Cortex of kidney (tissue), 1 donor: ENCODE measurements at places on chromosomes 6 and 20.

DNA sequence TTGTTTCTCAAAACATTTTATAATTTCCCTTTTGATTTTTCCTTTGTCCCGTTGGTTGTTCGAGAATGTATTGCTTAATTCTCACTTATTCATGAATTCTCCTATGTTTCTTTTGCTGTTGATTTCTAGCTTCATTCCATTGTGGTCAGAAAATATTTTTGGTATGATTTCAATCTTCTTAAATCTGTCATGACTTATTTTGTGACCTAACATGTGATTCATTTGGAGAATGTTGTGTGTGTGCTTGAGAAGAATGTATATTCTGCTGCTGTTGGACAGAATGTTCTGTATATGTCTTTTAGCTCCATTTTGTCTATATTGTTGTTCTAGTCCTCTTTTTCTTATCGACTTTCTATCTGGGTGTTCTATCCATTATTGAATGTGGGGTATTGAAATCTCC is 286.2 kb upstream of the RNF217 start:
- DNase-seq: no peak

- no peak for DNase-seq
Measured at GRCh38 chr6:35057449-35058357, 83.4 kb downstream of the TCP11 start.

DNA sequence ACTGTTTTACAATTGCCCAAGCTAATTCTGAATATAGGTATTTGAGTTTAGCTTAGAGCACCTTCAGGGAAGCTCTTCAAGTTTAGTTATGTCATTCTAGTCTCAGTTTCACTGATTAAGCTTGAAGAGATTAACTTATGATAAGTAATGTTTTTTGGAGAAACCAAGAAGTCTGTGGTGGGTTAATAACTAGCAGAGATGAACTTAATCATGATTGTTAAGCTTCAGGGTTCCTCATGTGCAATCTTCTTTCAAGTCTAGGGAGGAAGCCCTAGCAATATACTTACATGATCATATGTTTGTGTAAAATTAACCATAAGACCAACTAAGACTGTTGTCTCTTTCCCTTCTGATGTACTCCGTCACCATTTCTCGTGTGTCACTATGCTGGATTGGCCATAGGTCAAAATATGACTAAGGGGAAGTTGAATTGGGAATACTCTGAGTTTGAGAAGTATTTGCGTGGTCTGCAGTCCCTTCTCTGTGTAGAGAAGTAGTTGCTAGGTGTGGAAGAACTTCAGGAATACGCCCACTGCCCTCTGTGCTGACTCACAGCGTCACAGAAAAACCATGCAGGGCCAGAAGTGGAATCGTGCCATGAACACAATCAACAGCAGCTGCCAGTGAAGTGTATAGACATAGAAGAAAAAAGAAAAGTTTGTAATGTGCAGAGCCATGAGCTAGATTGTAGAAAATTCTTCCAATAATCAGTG is 88.3 kb downstream of the SH3BGRL2 start:
- no peak for DNase-seq

DNA sequence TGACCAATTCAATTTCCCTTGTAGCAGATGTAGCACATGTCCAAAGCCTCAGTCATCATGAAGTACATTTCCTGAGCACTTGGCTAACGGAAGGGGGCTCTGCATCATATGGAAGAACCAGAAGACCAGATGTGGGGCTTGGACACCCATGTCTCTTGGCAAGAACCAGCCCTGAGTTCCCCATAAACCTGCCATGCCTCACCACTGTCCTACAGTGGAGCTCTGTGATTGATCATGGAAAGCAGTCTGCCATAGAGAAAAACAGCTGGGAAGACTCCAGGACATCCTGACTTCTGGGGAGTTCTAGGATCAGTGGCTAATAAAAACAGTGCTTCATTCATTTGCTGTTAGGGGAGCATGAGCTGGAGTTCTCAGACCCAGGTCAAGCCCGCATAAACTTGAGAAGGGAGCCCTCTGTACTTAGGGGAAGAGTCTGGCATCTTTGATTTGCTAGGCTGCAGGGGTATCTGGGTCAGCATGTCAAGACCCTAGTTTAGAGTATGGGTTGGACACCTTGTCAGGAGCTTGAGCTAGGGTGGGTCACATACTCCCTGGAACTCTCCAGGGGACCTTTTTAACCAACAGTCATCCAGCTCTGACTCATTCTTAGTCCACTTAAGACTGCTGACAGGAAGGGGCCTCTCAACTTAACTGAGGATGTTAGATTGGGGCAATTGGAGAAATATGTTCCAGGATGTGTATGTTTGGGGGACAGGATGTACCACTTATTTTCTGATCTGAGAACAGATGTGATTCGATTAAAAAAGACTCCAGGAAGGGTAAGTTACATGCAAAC is 26.3 kb upstream of the TRAM2 start:
- no peak for DNase-seq

DNA sequence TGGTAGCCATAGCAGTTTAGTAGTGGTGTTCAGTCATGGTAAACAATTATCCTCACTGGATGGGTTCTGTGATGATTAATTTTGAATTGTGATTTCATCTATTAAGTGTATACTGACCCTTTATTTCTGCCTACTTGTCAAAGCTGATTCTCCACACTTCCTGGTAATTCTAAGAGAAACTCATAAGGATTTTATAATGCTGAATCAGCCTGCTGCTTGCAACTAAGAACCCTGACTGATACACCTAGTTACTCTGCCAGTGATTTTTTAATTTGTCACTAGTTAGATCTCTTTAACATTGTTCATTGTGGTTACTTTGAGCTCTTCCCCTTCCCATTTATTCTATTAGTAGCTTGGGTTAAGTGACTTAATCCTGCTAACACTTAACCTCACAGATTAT is 8.6 kb downstream of the CDC40 start:
- no peak for DNase-seq

GRCh38 chr6:74705451-74705850 is 500.4 kb downstream of the COL12A1 start:
- no peak for DNase-seq

DNA sequence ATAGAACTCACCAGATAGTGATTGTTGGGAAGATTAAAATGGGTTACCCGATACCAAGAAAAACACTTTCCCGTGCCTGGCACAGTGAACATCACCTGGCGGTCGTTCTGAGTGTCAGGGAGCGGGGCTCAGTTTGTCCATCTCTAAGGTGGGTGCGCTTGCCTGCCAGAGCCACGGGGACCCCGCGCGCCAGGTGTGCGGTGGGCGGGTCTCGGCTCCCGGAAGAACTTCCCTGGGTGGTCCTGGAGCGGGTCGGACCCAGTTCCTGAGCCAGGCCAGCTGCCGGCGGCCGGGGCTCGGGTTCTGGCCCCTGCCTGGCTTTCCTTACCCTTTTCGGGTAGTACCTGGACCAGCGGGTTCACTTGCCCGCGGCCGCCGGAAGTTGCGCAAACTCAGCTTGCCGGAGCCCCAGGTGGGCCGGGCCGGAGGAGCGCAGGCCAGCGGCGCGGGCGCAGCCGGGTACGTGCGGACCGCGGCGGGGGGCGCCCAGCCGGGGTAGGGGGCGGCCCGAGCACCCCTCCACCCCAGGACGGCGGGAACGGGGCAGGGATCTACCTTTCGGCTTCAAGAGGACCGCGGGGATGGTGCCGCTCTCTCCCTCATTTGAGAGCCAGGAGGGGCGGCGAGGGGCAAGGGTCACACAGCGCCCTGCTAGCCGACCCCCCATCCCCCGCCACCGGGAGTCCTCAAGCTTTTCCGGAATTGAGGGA is 7.5 kb downstream of the FAM110A start:
- DNase-seq: no peak

GRCh38 chr6:25017932-25018567 is 82.3 kb upstream of the RIPOR2 start:
- DNase-seq: no peak

DNA sequence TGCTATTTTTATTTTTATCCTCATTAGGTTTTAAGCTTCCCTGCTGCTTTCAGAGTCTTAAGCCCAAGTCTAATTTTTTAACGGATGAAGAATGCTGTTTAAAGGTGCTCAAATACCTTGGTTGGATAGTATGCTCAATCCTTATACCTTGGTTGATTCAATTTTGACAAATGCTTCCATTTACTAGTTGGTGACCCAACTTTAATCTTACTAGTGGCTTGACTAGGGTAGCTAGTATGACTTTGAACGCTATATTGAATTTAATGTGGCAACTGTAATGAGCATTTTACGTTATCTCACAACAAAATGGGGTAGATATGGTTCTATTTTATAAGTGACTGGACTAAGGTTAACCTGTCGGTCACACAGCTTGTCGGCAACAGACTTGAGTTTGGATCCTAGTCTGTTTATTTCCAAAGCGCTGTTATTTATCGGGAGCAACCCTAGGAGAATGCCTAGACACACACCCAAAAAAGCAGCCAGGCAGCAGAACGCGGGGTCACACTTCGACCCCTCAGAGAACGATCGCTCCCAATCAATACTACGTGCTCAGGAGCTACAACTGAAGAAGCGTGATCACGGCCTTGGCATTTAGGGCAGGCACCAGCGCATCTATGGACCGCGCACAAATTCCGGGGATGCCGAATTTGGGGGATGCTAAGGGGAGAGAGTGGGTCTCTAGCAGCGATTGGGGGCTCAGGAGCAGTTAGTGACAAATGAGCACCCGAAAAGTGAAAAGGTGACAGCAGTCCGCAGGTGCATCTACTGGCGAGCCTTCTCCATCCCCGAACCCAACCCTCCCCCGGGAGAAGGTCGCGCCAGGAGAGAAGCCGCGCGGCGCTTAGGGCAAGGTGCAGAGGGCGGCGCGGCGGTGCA is 586 bp upstream of the ALDH5A1 start:
- no peak for DNase-seq

- no peak for DNase-seq
Measured at GRCh38 chr6:75418233-75418632, 75.4 kb downstream of the FILIP1 start.

DNA sequence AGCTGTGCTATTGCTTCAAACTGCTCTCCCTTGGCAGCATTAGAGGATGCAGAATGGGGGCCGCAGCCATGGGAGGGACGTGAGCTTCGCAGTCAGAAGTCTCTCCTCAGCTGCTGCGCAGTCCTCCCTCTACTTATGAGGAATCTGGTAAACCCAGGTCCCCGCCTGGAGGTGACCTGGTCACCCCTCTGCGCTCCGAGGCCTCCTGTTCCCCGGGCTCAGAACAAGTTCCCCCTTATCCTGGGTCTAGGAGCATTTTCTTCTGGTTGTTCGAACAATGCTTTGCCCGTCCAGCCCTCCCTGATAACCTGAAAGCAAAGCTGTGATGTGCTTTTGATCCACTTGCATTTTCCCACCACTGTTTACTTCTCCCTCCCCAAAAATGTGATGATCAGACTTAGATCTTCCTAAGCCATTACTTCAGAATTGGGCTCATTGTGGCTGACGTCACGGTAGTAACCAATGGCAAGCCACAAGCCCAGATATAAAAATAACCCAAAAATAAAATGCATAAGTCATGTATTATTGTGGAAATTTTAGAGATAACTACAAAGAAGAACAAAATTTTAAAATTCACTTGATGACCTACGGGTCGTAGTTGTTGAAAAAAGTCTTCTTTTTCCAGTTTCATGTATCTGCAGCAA is 80.7 kb downstream of the SERAC1 start:
- DNase-seq: no peak

GRCh38 chr6:132265451-132266097 is 135.7 kb downstream of the MOXD1 start:
- DNase-seq: no peak

DNA sequence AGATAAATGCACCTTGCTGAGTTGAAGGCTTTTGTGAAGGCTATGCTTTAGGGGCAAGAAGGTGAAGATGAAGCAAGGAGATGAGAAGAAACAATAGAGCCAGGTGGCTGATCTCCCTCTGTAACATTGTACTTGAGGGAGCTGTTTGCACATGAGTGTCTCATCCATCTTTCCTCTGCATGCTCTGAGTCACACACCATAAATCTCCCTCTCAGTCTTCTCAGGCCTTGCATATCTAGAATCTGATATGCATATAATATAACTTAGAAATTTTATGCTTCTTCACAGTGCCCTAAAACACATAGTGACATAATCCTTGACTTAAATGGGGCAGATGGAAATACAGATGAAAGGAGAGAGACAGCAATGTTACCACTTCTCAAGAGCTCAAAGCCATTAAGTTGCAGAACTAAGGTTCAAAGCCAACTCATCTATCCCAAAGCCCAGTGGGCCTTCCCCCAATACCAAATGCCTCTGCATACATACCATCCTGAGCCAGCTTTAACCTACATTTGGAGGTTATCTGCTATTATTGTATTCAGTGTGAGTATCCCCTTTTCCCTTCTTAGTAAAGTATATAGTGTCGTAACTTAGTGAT is 62.4 kb upstream of the STXBP5 start:
- no peak for DNase-seq

DNA sequence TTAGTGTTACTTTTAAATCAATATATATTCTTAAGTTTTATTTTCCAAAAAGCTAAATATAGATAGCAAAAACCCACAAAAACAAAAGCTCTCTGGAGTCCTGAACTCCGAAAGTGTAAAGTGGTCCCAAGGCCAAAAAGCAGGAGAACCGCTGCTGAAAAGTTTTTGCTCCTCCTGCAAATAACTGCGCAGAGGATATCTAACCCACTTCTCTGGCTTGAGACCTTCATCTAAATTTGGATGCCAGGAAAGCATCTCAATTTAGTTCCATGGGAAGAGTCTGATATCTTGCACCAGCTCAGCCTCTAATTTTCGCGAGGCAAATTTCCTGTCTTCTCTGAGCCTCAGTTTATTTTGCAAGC is 523 bp downstream of the MRPS10 start:
- DNase-seq: no peak

DNA sequence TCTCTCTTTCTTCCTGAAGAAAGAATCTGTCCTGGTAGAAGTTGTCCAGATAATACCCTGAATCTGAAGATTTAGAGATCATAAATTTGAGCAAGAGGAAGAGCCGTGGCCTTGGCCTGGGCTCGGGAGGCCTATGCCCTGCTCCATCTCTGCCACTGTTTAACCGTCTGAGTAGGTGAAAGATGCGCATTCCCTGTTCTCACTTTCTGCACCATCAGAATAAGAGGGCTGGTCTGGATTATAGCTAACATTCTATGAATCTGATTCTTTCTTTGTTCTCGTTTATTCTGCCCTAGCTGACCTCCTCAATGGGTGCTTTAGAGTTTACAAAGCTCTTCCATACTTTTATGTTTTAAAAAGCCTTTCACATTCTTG is 51.3 kb downstream of the ELOVL4 start:
- no peak for DNase-seq

- peak; percentile 23 for DNase-seq
Measured at GRCh38 chr6:158703837-158704822, 54.3 kb downstream of the SYTL3 start.

- DNase-seq: no peak
Measured at GRCh38 chr20:11159728-11160127, 485.9 kb upstream of the JAG1 start.

- DNase-seq: no peak
Measured at GRCh38 chr6:119426619-119427018, 77.1 kb upstream of the MAN1A1 start.
